ENCODE measurements at places on chromosomes 1 and 21. TPM values are rescaled to one million over a fixed set of nuclear protein-coding genes. Genes with fewer than 3 reads are reported as not detected.

Gene FAM163A
- total RNA-seq, result not detected

Gene TSACC
- not detected for total RNA-seq

DNA sequence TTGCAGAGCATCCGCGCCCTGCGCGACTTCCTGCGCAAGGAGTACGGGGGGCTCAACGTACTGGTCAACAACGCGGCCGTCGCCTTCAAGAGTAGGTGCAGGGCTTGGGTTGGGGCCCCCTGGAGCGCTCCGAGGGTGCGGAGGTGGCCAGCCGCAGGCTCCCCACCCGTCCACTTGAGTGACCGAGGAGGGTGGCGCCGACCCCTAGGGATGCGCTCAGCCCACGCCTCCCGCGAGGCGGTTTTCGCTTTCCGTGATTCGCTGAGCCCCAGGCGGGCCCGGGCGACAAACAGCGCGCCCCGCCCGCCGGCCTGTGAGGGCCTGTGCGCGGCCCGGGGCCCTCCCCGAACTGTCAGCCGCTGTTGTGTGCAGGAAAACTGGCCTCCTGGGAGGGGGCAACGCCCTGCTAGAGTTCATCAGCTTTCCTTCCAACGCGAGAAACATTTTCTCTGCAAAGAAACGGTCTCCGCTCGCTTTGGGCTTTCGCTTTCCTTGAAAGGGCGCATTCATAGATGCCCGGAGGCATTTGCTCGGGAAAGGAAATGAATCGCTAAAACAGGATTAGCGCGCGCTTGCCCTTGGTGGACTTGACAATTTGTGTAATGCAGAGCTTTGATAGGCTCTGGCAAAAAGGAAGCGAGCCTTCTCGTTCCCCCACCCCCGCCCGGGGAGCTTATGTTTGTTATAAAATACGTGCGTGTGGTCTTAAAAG is 668 bp downstream of the CBR3 start:
- H3K4me3 ChIP-seq, result peak overlapping the region; percentile 64
- peak overlapping the region; percentile 76 for H3K27ac ChIP-seq
- no peaks in the 10 kb centered on the region for H3K27me3 ChIP-seq

- no peak overlapping the region for H3K4me3 ChIP-seq
- peaks cover 11% of the 10 kb centered on the region for H3K27me3 ChIP-seq
- no peak overlapping the region for H3K27ac ChIP-seq
- no peaks in the 10 kb centered on the region for H3K36me3 ChIP-seq
- no peaks in the 10 kb centered on the region for H3K4me1 ChIP-seq
Measured at GRCh38 chr1:119674111-119674526, 26.1 kb upstream of the ZNF697 start.

DNA sequence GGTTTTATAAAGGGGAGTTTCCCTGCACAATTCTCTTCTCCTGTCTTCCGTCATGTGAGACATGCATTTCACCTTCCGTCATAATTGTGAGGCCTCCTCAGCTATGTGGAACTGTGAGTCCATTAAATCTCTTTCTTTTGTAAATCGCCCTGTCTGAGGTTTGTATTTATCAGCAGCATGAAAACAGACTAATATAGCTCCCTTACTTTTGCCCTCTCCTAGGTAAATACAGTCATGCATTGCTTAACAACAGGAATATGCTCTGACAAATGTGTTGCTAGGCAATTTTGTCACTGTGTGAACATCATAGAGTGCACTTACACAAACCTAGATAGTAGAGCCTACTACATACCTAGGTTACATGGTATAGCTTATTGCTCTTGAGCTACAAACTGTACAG is 616.8 kb downstream of the RWDD3 start:
- no peaks in the 10 kb centered on the region for H3K4me1 ChIP-seq
- H3K27me3 ChIP-seq, result no peaks in the 10 kb centered on the region
- H3K4me3 ChIP-seq, result no peak overlapping the region
- no peaks in the 10 kb centered on the region for H3K36me3 ChIP-seq
- DNase-seq, result no peak

GRCh38 chr1:213397638-213398037 is 346.6 kb downstream of the RPS6KC1 start:
- DNase-seq, result no peak
- H3K4me3 ChIP-seq, result no peak overlapping the region
- no peaks in the 10 kb centered on the region for H3K36me3 ChIP-seq
- no peaks in the 10 kb centered on the region for H3K27me3 ChIP-seq

- H3K27me3 ChIP-seq, result no peaks in the 10 kb centered on the region
- no peak overlapping the region for H3K27ac ChIP-seq
- DNase-seq, result no peak
- H3K4me1 ChIP-seq, result no peaks in the 10 kb centered on the region
- H3K36me3 ChIP-seq, result no peaks in the 10 kb centered on the region
Measured at GRCh38 chr1:172241540-172241939, 178.9 kb upstream of the C1orf105 start.

GRCh38 chr1:150567341-150567716 is 12.1 kb downstream of the MCL1 start:
- H3K36me3 ChIP-seq, result peaks cover 8% of the 10 kb centered on the region
- peak overlapping the region; percentile 89 for H3K27ac ChIP-seq
- H3K4me3 ChIP-seq, result peak overlapping the region; percentile 3
- H3K4me1 ChIP-seq, result peaks cover 38% of the 10 kb centered on the region
- peak; percentile 40 for DNase-seq
- no peaks in the 10 kb centered on the region for H3K27me3 ChIP-seq

- H3K4me1 ChIP-seq, result no peaks in the 10 kb centered on the region
- no peak for DNase-seq
- no peaks in the 10 kb centered on the region for H3K27me3 ChIP-seq
- no peaks in the 10 kb centered on the region for H3K36me3 ChIP-seq
- no peak overlapping the region for H3K27ac ChIP-seq
- no peak overlapping the region for H3K4me3 ChIP-seq
Measured at GRCh38 chr1:147214325-147214724, 10.8 kb downstream of the FMO5 start.

DNA sequence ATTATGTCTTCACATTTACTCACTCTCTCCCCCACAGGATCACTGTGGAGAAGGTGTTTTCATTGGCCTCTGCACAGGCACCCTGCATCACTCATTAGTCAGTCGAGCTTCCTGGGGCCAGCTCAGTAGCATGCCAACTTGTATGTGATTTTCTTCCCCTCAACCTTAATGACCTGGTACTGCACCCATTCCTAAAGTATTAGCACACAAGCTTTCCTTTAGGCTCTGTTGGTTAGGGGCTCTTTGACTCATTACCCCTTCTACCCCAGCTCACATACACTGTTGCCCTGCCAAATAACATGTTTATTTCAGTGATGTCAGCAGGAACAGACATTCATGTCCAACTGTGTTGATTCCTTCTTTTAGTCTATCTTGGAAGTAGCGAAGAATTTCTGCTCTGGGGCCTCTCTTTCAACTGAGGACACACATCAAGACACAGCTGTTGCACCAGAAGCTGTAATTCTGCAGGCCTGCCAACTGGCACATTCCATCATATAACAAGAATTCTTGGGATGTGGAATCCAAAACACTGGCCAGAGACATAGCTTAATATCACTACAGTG is 603.5 kb upstream of the ADAMTS5 start:
- H3K4me3 ChIP-seq, result no peak overlapping the region
- peak; percentile 94 for DNase-seq
- no peaks in the 10 kb centered on the region for H3K27me3 ChIP-seq
- H3K4me1 ChIP-seq, result peaks cover 15% of the 10 kb centered on the region
- H3K27ac ChIP-seq, result peak overlapping the region; percentile 99

GRCh38 chr1:232980355-232980978 is 30.1 kb downstream of the NTPCR start:
- peak; percentile 23 for DNase-seq
- H3K4me1 ChIP-seq, result peaks cover 17% of the 10 kb centered on the region
- peaks cover 18% of the 10 kb centered on the region for H3K36me3 ChIP-seq
- no peak overlapping the region for H3K4me3 ChIP-seq
- no peak overlapping the region for H3K27ac ChIP-seq
- H3K27me3 ChIP-seq, result no peaks in the 10 kb centered on the region

Gene IBA57
- total RNA-seq, result 1.7 TPM

DNA sequence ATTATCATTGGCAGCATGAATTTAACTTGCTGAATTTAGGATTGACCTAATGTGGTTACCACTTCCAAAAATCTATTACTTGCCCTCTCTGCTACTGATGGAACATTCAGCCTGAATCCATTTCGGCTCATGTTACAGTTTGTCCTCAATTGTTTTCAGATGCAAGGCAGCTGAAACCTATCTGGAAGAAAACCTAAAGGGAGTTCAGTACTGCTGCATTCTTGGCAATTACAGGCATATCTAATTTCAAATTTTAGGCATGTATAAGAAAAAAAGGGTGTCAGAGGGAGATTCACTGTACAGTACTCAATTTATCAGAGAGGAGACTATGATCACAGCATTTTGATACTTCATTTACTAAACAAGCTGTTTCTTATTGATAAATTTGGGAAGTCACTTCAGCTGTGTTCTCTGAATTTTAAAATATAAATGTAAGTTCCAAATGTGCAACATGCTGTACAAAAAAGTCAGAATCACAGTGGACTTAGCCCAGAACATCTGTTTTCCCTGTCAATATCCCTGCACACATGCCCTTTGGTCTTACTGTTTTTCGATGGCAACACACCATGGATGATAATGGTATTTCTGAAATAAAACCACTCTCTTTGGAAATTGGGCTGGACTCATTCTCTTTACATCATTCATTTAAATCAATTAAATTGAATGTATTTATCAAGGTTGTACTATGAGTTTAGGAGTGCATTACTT is 651.6 kb upstream of the ADGRL4 start:
- no peaks in the 10 kb centered on the region for H3K4me1 ChIP-seq
- no peaks in the 10 kb centered on the region for H3K27me3 ChIP-seq
- H3K4me3 ChIP-seq, result no peak overlapping the region
- no peak overlapping the region for H3K27ac ChIP-seq

Gene RHD
- 0.28 TPM for total RNA-seq
